Hematopoietic multipotent progenitor cell treated with erythropoietin and hydrocortisone succinate and interleukin-3 and kit ligand, for 6 days (in vitro differentiated cells): ENCODE measurements at places on chromosomes 5 and 9.

DNA sequence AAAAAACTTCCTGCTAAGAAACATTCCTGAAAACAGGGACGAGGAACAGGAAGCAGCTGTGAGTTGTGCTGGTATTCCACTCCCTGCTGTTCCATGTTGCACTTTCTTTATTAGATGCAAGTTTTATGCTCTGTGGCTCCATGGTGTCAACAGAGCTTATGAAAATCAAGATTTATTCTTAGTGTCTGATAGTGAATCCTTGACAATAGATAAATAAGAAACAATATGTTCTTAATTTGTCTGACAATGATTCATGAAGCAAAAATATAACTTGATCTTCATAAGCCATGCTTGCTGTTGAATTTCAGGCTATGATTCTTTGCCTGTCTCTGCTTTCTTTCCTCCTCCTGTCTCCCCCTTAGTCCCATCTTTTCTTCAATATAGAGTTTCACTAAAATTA is 119.6 kb downstream of the DROSHA start:
- no peak for DNase-seq

- DNase-seq, result no peak
These were observed 41.9 kb downstream of the BNC2 start for GRCh38 chr9:16828340-16829281.

DNA sequence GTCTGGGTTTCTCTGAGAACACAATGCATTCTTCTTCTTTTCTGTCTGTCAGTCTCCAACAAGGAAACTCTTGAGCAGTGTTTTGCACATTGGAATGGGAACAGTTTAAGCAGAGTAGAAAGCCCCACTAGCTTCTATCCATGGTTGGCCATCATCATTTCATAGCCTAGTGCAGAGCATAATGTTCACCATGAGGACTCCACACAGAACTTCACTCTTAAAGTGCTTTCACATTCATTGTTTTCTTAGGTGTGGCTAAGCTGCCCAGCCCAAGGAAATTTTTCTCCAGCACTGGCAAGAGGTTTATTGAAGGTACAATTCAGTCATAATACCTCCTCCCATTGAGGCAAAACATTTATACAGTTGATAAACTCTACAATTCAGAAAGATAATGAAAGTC is 503.0 kb upstream of the CD180 start:
- no peak for DNase-seq

- DNase-seq, result peak; percentile 65
These were observed 2019.9 kb downstream of the MAT2B start for GRCh38 chr5:165525271-165525670.

GRCh38 chr5:171654881-171655280 is 130.7 kb upstream of the SMIM23 start:
- no peak for DNase-seq

DNA sequence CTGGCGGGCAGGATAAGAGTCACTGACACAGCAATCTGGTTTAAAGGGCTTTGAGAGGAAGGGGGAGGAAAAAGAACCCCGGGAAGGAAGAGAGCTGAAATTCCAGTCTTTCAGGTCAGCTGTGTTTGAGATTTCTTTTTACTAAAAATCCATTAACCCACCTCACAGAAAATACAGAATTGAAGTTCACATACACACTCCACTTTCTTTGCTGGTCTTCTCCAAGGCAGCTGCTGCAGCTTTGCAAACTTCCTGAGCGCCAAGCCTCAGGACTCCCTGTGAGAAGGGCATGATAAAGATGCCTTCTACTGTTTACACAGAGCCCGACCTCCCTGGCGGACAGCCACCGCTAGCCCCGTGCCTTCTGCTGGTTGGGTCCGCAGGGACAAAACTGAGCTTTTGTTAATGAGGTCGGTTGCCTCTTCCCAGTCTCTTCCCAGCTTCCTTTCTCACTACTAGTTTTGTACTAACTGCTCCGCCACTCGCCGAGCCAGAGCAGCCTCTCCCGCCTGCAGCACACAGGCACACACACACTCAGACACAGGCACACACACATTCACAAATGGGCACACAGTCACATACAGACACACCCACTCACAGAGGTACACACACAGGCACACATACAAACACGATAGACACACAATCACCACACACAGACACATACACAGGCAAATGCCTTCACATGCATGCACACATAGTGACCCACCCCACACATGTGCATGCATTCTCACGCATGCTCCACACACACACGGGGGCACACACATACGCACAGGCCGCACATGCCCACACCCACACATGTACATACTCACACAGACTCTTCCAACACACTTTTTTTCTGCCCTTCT is at the start of gene FREM1:
TSS of gene FREM1 (minus strand) at position 468 of the 845 bp plus-strand sequence. CDS start 41,451 bp downstream, outside the sequence.
- DNase-seq, result peak; percentile 68

DNA sequence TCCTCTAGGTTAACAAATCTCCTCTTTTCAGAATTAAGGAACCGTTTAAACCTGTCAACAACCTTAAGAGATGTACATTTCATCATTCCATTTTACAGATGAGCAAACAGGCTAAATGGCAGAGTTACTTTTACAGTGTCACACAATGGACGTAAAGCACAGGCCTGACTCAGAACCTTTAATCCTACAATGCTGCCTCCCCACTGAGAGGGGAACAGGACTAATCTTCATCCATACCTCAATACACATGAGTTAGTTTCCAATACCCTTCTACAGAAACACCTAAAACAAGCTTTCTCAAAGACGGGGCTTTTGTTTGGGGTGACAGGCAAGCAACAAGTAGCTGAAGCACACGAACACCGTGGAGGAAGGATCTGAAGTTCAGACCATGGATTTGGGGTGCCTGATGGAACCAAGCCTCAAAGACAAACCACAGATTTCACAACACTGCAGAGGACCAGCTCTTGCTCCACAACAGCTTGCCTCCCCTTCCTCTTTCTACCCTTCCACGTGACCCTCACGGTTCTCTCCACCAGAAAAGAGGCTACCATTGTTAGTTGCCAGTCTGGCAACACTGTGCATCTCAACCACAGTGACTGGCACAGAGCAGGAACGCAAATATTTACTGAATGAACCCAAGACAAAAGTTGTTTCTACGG is 1.8 kb downstream of the RNF130 start:
- peak; percentile 89 for DNase-seq

GRCh38 chr5:83577036-83577636 is 105.6 kb downstream of the VCAN start:
- no peak for DNase-seq

DNA sequence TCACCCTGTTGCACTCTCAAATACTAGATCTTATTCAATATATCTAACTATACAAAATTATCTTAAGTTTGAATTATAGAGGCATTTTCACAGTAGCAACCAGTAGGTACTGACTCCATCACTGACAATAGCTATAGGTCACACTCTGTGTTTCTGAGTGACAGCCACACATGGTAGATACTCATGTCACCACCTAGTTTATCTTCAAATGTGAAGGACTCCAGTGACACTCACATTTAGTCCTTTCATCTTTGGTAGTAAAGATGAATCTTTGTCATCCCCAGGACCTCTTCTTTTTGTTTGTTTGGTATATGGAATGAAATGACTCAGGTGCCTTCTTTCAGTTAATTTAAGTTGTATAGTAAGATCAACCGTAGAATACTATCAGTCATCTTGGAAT is 102.5 kb upstream of the DHFR start:
- DNase-seq, result no peak

- peak; percentile 84 for DNase-seq
These were observed at the start of gene RUSC2 for GRCh38 chr9:35489313-35490154. Gene RUSC2 (plus strand): TSS chr9:35490111. CDS start chr9:35546522, 56,411 bp downstream.

DNA sequence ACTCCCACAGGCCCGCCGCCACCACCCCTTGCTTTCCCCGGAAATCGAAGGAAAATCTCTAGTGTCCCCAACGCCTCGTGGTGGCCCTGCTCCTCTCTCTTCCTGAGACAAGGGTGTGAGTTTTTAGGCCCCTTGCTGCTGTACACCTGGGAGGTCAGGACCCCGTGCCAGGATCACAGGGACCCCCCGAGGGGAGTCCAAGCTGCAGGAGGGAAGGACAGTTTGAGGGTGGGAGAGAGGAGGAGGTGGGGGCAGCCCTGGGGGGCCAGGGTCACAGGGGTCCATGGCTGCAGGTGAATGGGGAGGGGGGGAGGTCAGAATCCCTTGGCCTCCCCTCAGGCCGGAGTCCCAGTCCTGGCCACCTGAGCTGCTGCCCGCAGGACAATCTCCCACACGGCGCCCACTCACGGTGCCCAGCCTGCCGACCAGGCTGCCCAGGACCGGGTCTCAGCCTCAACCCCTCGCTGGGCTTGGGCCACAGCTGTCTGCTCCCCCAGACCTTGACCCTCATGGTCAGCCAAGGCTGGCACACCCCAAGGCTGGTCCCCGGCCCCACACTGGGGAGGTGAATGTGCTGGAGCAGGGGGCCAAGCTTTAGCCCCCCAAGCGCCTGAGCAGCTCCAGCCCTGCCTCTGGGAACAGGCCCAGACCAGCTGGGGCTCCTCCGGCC is 19.9 kb downstream of the TPPP start:
- no peak for DNase-seq

- peak; percentile 21 for DNase-seq
These were observed 4.6 kb upstream of the SLC6A7 start for GRCh38 chr5:150184990-150185912.

GRCh38 chr5:73114044-73114688 is 6.2 kb upstream of the TMEM171 start:
- DNase-seq, result no peak

DNA sequence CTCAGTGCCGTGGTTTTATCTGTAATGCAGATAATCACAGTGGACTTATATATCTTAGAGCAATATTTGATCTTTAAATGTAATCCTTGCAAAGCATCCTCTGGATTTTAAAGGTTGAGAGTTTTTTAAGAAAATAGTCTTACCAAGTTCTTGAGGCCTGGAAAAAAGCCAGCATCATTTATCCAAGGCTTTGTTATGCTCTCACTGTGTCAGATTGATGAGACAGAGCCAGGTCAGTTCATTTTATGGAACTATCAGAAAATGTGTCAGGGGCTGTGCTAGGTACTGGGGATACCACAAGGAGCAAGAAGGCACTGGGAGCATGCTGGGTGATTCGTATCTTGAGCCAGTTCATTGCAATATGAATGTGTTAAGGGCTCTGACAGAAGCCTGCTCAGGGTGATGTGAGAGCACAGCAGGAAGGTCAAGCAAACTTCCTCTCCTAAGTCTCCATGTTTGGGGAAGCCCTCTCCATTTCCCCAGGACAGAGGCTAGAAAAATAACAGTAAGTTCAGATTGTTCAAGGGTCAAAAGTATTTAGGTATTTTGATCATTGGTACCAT is 19.7 kb downstream of the C7 start:
- DNase-seq, result no peak

DNA sequence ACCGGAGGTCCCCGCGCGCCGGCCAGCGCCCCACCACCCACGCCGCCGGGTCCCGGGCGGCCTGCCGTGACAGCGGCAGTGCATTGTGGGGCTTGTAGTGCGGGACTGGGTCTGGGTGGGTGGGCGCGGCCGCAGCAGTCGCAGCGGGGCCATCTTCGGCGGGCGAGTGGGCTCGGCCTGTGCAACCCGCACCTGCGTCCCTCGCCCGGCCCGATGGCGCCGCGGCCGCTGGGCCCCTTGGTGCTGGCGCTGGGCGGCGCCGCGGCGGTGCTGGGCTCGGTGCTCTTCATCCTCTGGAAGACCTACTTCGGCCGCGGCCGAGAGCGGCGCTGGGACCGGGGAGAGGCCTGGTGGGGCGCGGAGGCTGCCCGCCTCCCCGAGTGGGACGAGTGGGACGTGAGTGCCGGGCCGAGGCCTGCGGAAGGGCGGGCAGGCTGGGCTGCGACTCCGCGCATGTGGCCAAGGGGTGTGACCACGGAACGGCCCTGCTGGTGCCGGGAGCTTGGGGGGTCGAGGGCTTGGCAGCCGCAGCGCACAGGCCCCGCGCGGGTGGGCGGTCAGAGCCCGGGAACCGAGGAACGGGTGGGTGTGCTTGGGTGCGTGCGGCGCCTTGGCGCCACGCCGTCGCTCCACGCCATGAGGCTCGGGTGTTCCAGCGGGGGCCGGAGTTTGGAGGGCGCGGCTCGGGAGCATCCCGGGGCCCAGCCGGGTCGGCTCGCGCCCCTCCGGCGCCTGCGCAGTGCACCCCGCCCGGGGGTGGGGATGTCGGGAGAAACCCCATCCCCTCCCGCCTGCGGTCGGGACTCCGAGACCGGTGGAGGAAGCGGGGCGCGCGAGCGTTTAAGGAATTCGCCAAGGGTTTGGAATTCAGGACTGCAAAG is at the start of gene ARL10:
TSS of gene ARL10 (plus strand) at position 137 of the 881 bp plus-strand sequence. CDS start at position 214, 77 bp downstream.
- DNase-seq, result peak; percentile 39

DNA sequence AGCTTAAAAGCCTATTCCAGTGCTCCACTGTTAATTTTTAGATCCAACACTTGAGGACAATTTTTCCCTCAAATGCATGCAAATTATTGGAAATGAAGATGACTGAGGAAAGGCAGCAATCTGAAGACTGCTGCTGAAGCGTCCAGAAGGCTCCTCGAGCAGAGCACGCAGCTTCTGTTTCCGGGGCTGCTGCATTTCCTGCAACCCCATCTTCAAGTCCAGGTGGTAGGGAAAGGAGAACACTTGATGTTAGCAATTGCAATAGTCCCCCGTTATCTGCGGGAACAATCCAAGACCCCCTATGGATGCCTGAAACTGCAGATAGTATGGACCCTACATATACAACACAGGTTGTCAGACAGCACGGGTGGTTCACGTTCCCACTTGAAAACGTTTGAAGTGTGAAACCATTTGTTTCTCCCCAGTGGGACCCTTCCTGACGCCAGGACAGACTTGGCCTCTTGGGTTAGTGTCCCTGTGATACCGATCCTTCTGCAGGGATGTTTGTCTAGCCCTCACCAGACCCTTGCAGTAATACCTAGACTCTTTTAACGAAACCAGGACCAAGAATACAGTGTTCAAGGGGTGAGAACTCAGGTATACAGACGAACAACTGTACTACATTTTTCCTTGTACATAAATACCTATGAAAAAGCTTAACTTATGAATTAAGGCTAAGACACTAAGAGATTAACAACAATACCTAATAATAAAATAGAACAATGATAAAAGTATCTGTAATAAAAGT is 152.3 kb downstream of the HSD17B3 start:
- peak; percentile 22 for DNase-seq

DNA sequence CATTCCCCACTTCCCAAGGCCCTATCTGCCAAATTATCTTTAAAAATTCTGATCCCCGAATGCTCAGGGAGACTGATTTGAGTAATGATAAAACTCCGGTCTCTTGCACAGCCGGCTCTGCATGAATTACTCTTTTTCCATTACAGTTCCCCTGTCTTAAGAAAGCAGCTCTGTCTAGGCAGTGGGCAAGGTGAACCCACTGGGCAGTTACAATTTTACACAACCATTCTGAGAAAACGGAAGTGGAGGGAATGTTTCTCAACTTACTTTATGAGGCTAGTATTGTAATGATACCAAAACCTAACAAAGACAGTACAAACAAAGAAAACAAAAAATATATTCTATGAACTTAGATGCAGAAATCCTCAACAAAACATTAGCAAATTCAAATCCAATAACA is 100.0 kb downstream of the MCTP1 start:
- DNase-seq, result peak; percentile 27

GRCh38 chr5:5356765-5357164 is 65.7 kb upstream of the ICE1 start:
- DNase-seq, result no peak
